ENCODE measurements at places on chromosomes 1 and 21. TPM values are rescaled to one million over a fixed set of nuclear protein-coding genes. Genes with fewer than 3 reads are reported as not detected.

The IFI44 gene
- total RNA-seq, result 75.9 TPM

The BEND5 gene
- 1.6 TPM for total RNA-seq

The NBPF19 gene
- total RNA-seq, result 2.4 TPM

The GUCA2B gene
- total RNA-seq, result not detected

Data from H4 (cell line).